ENCODE measurements at places on chromosomes 4 and X.

DNA sequence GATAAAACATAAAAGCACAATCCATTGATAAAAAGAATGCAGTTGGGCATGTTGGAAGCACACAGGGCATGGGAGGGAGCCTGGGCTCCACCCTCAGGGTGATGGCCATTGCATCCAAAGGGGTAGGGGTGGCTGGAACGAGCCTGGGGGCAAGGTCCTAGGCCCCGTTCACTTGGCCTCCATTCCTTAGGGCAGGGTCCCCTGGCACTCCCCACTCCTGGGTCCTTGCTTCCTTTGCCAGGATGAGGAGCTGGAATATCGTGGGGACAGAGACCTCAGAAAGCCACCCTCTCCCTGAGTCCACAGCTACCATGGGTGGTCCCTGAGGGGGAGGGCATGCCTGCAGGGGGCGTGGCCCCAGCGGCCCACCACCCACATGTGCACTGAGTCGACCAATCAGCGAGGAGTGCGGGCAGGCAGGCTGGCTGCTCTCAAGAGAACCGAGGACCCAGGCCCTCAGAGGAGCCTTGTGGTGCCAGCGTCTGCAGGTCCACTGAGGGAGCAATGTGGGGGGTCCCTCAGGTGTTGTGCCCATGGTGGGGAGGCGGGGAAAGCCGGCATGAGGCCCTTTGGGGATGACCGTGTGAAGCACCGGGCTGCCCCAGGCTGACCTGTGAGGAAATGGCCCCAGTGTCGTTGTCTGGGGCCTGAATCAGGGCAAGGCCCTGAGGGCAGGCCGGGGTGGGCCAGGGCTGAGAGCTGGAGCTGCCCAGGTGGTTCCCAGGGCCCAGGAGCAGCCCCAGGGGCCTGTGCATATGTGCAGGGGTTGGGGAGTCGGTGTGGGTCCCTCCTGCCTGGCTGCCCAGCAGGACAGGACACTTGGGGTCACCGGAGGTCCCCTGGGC, 78.6 kb upstream of the AMELX start:
- no peak for DNase-seq

- DNase-seq = no peak
These were observed 806.0 kb downstream of the ADGRL3 start for GRCh38 chr4:62006108-62006507.

DNA sequence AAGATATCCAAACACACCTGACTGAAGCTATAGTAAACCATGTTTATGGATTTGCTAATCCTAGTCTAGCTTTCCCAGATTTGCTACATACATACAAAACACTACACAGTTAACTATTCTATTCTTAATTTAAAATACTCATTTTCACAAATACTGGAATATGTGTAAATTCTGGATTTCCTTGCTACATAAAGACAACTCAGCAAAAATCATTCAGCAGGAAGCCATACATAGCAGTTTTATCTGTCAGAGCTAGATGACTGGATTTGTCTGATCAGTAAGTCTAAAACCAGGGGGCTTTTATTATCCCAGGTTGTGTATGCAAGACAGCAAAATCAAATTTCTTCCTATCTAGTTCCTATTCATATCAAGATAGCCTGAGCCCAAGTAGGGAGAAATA, 98.1 kb downstream of the CNOT6L start:
- no peak for DNase-seq

DNA sequence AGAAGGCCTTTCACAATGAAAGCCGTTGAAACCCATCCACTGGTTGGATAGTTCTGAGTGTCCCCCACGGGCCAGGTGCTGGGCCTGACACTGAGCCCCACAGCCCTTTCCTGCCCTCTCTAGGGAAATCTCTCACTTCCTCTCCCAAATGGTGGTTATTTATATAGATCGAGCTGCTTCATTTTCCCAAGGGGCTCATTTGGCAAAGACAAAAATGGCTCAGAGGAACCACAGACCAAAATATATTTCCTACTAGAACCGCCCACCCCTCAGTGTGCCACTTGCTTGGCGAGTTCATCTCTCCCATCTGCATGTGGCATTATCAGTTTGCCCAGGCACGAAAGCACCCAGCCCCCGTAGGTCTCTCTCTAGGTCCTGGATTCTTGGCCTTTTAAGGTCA, 53.3 kb upstream of the STIM2 start:
- no peak for DNase-seq

All from stimulated activated CD4-positive, alpha-beta T cell treated with anti-CD3 and anti-CD28 coated beads, Interleukin-15, amount 100 ng/mL, for 1 hour (primary cell).